ENCODE measurements at places on chromosomes 5 and 9.

GRCh38 chr5:43335681-43336080 lies 22.5 kb upstream of the HMGCS1 start:
- ATAC-seq: no peak

- ATAC-seq: no peak
Observed at GRCh38 chr5:89053547-89053946, 170.6 kb upstream of the MEF2C start.

DNA sequence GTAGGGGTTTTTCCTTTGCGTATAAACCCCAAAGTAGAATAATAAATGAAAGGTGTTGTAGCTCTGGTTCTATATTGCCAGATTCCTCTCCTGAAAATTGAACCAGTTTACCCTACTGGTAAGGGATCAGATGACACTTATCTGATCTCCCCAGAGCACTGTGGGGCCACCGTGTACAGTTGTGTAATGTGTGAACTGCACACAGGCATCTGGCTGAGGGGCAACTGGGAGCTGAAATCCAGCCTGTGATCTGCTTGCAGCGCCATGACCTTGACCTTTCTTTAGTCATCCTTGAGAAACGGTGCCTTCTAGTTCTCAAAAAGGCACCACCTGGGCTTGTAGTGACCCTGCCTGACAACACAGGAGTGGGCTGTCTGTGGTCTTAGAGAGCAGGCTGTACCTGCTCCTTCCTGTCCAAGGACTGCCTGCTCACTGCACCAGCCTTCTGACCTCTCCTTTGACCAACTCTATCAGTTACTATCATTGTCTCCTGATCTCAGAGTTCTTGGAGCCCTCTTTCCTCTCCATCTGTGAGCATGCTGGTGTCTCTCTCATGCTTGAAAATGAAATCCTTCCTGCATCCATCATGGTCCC lies 40.2 kb downstream of the PDE6A start:
- no peak for ATAC-seq

DNA sequence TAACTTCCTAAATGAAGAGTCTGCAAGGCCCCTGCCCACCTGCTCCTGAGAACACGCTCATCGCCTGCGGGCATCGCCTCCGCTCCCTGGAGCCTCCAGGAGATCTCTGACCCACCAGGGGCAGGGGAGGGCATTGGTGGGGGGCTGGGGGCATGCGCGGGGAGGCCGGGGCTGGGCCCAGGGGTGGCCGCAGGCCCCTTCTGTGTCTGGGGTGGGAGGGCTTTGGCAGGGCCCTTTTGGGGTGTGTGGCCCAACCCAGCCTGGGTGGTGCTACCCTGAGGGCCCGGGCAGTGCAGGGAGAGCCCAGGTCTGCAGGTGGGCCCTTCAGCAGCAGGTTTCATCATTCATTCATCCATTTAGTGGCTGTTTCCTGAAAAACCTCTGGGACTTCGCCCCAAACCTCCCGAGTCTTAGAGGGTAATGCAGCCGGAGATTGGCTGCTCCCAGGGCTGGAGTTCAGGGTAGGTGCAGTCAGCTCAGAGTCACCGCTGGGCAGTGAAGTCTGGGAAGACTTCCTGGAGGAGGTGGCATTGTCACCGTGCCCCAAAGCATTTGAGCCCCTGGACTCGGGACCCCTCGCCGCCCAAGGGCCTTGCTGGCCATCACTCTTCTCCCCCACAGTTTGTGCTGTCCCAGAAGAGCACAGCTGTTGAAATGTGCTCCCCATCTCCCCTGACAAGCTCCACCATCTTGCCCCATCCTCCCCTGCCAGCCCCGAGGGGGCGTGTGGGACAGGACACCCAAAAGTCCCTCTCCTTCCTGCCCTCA lies 255.1 kb downstream of the PARP8 start:
- ATAC-seq: no peak

GRCh38 chr9:131056781-131057506 lies 39.4 kb upstream of the AIF1L start:
- no peak for ATAC-seq
